ENCODE measurements at places on chromosomes 1 and 21. TPM values are rescaled to one million over a fixed set of nuclear protein-coding genes. Genes with fewer than 3 reads are reported as not detected.

GRCh38 chr21:33355355-33355754, 30.6 kb downstream of the IFNAR1 start:
- peak overlapping the region; percentile 75 for H3K27ac ChIP-seq
- H3K36me3 ChIP-seq, result no peaks in the 10 kb centered on the region
- no peaks in the 10 kb centered on the region for H3K27me3 ChIP-seq
- no peak for DNase-seq
- H3K4me3 ChIP-seq, result no peak overlapping the region
- H3K4me1 ChIP-seq, result peaks cover 22% of the 10 kb centered on the region

DNA sequence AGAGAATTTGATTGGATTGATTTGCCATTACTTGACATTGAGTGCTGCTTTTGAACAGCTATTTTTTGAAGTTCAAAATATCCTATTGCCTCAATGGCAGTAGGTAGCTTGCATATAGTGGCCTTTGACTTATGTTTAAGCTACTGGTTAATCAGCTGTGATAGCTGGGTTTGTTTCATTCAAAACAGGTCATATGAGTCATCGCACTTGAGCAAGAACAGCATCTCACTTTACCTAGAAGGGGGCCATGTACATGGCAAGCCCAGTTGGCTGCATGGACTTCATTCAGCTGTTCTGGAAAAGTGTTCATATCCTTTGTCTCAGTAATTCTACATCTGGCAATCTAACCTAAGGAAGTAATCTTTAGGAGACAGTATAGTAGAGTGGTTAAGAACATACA, 29.0 kb upstream of the ARID1A start:
- no peaks in the 10 kb centered on the region for H3K36me3 ChIP-seq
- no peak overlapping the region for H3K4me3 ChIP-seq
- H3K4me1 ChIP-seq, result no peaks in the 10 kb centered on the region

DNA sequence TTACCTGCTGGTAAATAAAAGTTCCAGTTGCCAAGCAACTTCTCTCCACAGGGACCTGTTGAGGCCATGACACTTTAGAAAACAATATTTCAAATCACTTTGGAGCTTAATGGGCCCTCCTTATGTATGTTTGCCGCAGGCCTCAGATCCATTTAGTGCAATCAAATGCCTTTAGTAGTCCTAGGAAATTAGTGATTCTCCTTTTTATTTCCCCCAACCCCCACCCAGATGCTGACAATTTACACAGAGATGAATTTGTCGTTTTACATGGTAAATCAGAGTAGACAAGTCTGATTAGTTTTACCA, 83.6 kb downstream of the CLIC4 start:
- no peaks in the 10 kb centered on the region for H3K36me3 ChIP-seq
- no peak for DNase-seq
- H3K27ac ChIP-seq, result no peak overlapping the region
- no peak overlapping the region for H3K4me3 ChIP-seq
- H3K4me1 ChIP-seq, result no peaks in the 10 kb centered on the region
- no peaks in the 10 kb centered on the region for H3K27me3 ChIP-seq

DNA sequence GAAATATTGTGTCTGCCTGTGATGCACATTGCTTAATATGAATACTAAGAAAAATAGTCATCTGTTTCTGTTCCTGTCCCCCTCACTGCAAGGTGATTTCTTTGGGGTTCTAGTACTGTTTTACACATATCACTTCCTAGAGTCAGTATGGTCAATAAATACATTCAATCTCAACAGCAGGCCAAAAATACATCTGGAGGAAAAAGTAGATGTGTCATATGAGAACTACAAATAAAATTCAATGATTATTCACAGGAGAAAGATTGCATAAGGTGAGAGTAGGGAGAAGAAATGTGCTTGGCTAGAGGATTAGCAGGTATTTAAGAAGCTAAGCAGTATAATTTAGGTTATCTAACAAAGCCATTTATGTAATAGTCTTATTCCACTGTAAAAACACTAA, 45.3 kb upstream of the SAMSN1 start:
- H3K4me1 ChIP-seq, result peaks cover 16% of the 10 kb centered on the region
- no peak overlapping the region for H3K4me3 ChIP-seq
- H3K36me3 ChIP-seq, result peaks cover 7% of the 10 kb centered on the region
- no peak for DNase-seq
- peak overlapping the region; percentile 48 for H3K27ac ChIP-seq

DNA sequence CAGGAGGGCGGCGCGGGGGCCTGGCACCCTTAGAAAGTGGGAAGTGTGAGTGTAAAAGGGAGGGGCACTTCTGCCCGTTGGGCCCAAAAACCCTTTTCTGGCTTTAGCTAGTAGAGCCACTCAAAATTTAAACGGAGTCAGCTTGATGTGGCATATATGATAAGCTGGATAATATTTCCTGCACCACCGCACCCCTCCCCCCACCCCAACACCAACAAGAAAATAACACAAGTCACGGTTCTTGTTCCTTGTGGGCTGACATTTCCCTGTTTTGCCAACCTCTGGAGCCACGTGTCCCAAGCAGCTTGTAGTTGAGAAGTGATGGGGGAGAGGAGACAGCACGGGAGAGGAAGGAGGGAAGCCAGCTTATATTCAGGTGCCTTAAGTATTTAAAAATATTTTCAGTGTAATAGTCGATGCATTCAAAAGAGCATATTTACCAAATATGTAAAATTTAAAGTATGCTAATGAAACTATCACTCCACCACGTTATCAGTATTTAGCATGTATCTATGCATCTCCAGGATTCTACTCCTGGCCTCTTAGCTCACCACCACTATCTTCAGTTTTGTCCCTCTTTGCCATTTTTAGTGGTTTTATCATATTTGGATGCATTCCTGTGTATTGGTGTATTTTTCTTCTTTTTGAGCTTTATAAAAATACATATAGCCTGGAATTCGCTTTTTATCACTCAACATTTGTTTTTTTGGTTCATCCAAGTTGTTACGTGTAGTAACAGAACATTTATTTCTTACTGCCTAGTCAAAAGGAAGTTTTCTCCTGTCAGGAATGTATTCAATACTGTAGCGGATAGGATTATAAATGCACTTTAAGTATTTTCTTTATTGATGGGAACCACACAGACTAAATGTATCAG, 773 bp upstream of the DDX59 start:
- DNase-seq, result no peak
- peak overlapping the region; percentile 97 for H3K4me3 ChIP-seq
- no peaks in the 10 kb centered on the region for H3K27me3 ChIP-seq
- peaks cover 34% of the 10 kb centered on the region for H3K4me1 ChIP-seq

DNA sequence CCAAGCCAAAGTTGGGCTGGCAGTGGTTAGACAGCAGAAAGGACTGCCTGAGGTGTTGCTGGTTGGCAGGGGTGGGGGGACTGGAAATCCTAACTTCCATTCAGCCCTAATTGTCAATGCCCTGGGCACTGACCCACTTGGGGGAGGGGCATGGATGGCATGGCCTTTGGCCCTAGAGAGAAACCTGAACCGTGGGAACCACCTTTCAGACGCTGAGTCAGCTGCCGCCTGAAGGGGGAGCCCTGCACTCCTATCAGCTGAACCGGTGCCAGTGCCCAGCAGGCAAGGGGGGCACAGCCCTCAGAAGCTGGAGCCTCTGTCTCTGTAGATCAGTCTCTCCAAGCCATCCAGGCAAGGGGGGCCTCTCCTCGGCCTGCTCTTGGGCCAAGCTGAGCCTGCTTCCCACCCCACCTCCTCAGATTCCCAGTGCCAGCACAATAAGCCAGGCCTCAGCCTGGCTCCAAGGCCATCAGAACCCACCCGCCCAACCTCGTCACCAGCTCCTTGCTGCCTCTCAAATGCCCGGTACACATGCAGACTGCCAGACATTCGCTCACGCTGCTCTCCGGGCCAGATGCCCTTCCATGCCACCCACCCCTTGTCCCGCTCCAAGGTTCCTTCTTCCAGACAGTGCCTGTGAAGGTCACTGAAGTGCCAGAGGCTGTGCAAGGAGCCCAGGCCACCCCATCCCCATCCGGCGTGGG, 11.6 kb downstream of the TINAGL1 start:
- DNase-seq, result no peak
- H3K4me1 ChIP-seq, result no peaks in the 10 kb centered on the region
- H3K27ac ChIP-seq, result no peak overlapping the region
- no peak overlapping the region for H3K4me3 ChIP-seq
- H3K27me3 ChIP-seq, result peaks cover 25% of the 10 kb centered on the region

- peaks cover 5% of the 10 kb centered on the region for H3K36me3 ChIP-seq
- DNase-seq, result no peak
- no peak overlapping the region for H3K27ac ChIP-seq
- no peaks in the 10 kb centered on the region for H3K4me1 ChIP-seq
- H3K27me3 ChIP-seq, result peaks cover 23% of the 10 kb centered on the region
These were observed 150.0 kb downstream of the TPR start for GRCh38 chr1:186225096-186225495.

The GJA8 gene
- not detected for total RNA-seq

The CFAP45 gene
- 1.3 TPM for total RNA-seq

The ST6GALNAC3 gene
- total RNA-seq, result 3.6 TPM
